ENCODE measurements at places on chromosomes 7 and 10.

- no peak for DNase-seq
These were observed 1024.8 kb upstream of the AUTS2 start for GRCh38 chr7:68573271-68574005.

- no peak for DNase-seq
These were observed 198.3 kb upstream of the YAE1 start for GRCh38 chr7:39367943-39368342.

- no peak for DNase-seq
These were observed 6.1 kb downstream of the COPG2 start for GRCh38 chr7:130662426-130662825.

DNA sequence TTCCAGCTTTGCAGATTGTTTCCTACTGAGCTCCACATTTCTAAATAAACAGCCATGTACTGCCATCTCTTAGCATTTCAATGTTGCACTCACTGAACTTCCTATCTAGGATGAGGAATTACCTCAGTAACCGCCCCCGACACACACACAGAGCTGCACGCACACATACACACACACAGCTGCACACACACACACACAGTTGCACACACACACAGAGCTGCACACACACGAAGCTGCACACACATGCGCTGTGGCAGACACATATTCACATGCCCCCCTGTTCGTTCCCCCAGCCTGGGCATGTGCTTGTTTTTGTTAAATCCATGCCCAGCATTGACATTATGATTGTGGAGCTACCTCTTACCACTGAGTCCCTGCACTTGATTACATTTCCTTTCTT, 39.6 kb upstream of the CNPY1 start:
- DNase-seq = no peak

GRCh38 chr7:125279961-125280360, 350.3 kb upstream of the POT1 start:
- no peak for DNase-seq

DNA sequence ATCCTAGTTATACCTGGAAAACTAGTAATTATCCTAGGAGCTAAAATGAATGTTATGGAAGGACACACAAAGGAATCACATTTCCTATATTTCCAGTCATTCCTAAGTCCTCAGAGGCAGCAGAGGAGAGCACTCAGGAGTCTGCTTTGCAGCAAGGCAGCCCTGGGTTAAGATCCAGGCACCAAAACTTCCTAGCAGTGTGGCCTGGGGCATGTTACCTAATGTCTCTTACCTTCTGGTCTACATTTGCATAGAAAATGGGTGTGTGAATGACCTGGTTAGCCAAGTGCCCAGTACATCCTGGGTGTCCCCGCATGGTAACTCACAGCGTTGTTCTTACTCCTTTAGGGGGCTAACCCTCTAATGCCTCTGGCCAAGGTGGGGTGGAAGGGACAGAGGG, 135.9 kb downstream of the TAX1BP1 start:
- no peak for DNase-seq

- peak; percentile 18 for DNase-seq
These were observed 9.5 kb upstream of the REPIN1 start for GRCh38 chr7:150358988-150359621.

- DNase-seq = no peak
These were observed 204.4 kb downstream of the CXCL12 start for GRCh38 chr10:44180321-44181168.

- DNase-seq = no peak
These were observed 1092.4 kb downstream of the LRMDA start for GRCh38 chr10:76523791-76524351.

DNA sequence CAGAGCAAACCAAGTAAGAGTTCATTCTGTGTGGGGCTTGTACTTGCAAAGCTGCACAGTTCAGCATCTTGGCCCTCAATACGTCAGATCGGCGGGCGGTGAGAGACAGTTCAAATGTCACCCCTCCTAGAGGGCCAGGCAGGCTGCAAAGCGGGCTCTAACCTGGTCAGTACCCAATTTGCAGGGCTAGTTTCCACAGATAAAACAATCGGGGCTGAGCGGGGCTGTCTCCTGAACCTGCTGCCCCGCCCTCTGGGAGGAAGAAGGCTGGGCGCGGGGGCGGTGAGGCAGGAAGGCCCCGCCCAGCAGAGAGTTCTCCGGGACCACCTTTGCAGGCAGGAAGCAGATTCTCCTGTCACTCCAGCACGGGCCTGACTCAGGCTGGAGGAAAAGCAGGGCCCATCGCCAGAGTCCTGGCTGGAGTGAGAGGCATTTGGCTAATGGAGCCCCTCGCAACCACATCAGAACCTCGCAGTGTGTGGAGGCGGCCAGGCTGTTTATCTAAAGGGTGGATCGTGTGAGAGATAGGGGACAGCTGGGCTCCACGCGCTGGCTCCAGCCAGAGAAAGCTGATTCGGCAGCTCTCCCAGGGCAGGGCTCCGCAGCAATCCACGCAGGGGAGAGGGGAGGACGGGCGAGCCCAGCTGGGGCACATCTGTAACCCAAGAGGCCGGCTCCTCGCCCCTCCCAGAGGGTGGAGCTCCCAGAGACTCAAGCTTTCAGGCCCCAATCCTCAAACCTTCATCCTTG, 83.1 kb downstream of the SH3PXD2A start:
- DNase-seq = peak; percentile 83

DNA sequence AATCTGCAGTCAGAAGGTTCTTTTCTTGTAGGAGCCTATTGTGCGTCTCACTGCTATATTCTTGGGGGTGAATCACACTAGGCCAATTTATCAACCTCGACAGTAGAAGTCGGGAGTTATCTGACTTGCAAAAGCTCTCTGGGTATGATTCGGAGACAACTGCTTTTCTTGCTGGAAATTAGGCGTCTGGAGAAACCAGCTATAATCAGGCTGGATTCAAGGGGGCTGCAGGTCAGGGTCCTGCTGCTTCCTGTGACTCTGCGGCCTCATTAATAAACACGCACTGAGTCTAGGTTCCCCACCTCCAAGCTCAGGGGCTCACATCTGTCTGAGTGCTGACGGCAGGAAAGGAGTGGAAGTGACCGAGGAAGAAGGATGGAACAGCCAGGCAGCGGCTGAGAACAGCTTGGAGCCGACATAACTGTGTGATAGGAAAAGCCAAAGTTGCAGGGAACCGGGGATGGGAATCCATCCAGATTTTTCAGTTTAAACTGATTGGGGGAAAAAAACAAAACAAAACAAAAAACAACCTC, 184.6 kb downstream of the FANK1 start:
- DNase-seq = no peak

DNA sequence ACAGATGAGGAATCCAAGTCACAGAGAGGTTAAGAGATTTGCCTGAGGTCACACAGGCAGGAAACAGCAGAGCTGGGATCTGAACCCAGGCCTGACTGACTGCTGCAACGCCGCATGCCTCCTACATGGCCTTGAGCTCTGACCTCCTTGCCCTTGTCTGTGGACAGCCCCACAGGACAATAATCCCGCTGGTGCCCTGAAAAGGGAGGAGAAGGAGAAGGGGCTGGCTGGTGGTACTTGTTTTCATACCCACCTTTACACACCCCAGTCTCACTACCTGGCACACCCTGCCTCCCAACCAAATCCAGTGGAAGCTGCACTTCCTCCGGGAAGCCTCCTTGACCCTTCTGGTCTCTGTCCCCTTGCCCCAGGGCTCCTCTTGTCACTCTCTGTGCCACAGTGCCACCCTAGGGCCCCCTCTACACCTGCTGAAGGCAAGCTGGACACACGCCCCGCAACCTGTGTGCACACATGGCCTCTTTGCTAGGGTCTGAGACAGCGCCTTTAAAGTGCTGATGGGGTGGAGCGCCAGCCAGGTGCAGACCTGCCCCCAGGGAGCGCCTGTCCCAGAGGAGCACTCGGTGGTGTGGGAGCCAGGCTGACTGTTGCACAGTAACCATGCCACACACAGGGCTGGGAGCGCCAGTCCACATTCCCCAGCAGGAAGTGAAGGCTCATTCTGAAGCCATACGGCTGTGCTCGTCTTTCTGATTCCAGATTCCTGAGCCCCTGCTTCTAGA, 38.6 kb downstream of the ZCCHC24 start:
- DNase-seq = no peak

DNA sequence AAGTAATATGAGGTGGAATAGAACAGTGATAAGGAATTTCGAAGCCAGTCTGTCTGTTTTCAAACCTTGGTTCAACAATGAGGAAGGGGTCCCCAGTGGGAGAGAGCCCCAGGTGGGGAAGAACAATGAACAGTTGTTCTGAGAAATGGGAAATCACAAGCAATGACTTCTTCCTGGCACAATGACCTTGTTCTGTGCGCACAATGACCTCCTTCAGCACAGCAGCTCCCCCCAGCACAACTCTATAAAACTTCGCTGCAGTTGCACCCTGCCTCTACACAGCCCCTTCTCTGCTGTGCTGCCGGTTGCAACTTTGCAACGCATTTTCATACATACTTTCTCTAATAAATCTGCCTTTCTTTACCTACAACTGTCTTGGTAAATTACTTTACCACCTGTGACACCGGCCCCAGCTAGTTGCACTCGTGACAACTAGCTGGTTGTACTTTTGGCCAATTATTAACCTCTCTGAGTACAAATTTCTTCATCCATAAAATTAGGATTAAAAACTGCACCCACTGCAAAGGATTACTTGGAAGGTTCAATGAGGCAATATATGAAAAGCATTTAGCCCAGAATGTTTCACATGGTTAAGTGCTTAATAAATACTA, 40.5 kb downstream of the ASB4 start:
- no peak for DNase-seq

DNA sequence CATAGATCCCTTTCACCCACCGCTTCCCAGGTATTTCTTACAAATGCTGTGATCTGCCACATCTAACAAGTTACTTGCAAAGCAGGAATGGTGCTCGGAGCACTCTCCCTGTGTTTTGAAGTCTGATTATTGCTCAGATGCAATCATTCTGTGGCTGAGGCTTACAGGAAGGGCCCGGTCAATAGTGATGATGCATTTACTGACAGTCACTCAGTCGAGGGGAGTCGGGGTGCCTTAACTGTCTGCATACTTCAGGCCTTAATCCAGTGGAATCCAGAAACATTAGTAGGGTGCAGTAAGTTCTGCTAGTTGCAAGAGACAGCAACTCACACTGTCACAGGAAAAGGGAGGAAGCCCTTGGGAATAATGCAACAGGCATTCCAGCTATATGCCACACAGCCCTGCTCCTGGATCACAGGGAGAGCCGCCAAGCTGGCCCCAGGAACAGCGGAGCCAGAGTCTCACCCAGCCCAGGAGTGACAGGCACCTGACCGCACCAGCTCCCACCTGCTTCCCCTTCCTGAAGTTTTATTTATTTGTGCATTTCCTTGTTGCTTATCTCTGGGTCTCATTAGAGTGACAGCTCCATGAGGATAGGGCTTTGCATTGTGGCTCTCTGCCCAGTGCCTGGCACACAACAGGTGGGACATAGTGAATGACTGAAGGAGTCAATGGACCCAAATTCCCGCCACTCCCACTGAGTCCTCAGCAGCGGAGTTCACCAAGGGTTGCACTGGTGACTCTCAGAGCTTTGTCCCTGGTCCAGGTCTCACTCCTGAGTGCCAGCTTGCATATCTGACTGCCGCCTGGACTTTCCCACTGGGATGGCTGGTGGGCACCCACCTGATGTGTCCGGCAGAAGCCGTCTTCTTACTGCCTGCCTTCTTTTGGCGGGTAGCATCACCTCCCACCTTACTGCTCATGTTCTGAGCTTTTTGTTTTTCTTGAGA, 212.5 kb upstream of the SH2B2 start:
- no peak for DNase-seq

- DNase-seq = no peak
These were observed 88.9 kb downstream of the ARMH3 start for GRCh38 chr10:101967119-101967518.

DNA sequence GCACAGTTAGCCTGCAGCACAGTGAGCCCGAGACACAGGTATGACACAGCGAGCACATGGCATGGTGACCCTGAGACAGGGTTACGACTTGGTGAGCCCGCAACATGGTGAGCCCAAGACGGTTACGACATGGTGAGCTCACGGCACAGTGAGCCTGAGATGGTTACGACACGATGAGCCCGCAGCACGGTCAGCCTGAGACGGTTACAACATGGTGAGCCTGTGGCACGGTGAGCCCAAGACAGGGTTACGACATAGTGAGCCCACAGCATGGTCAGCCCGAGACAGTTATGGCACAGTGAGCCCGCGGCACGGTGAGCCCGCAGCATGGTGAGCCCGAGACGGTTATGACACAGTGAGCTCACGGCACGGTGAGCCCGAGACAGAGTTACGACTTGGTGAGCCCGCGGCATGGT, 156.1 kb downstream of the MAD1L1 start:
- DNase-seq = peak; percentile 100
